ENCODE measurements at places on chromosomes 2 and 18.

GRCh38 chr18:71008257-71008656, 719.4 kb downstream of the SOCS6 start:
- DNase-seq = no peak

- no peak for DNase-seq
These were observed 69.3 kb downstream of the KCNG2 start for GRCh38 chr18:79866889-79867574.

DNA sequence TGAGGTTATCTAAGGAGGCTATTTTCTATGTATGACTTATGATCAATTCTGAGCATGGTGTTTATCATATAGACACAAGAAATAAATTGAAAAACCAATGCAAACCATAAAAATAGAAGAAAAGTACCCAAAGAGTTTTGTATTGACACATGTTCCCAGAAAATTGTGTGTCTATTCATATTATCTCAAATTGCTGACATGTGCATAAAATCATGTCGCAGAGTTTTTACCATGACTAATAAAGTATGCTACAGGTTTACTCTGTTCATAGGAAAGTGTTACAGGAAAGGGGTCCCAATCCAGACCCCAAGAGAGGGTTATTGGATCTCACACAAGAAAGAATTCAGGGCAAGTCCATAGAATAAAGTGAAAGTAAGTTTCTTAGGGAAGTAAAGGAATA, 290.7 kb upstream of the NRXN1 start:
- DNase-seq = no peak

GRCh38 chr2:15642011-15642814, 50.5 kb downstream of the DDX1 start:
- DNase-seq = no peak

DNA sequence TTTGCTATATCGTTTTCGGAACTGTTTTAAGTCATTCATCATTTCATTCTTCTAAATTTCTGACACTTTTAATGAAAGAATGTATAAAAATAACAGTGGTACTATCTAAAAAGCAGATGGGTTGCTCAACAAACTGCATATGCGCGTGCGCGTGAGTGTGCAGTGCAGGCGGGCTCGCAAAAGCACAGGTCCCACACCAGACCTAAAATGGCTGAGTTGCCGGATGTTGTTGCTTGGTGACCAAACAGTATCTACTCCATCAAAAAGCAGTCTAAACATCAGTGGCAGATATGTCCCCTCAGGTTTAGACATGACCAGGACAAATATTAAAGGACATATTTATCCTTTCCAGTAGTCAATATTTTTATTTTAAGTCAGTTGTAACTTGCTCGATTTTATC, 5.1 kb downstream of the NOL4 start:
- DNase-seq = no peak

- DNase-seq = no peak
These were observed 107.1 kb upstream of the MAPRE2 start for GRCh38 chr18:34933909-34934661.

DNA sequence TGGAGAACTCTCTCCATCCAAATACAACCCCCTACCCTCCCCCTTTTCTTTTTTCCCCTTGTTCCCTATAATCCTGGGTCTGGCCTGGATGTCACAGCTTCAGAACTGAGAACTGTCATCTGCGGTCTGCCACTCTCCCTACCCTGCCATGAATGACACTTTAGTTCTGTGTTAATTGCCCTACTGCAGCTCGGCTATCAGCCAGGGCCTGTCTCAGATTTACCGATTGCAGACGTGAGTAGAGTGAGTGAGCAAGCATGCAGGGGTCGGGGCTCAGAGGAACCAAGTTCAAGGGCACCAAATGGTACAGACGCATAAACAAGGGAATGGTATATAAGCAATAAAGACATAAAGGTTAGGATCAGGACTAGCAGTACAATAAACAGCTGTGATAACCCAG, 967.8 kb downstream of the BCL11A start:
- no peak for DNase-seq

DNA sequence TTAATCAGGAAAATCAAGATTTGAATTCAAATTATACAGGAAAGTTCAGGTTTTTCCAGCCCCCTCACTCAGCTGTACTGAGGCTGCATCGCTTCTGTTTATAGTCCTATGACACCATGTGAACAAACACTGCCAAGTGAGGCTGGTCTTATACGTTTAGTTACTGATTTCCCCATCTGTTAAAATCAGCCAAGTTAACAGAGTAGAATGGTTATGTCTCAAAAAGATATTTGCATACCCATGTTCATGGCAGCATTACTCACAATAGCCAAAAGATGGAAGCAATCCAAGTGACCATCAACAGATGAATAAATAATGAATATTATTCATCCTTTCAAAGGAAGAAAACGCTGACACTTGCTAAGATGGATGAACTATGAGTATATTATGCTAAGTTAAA, 43.8 kb downstream of the REEP1 start:
- DNase-seq = no peak

GRCh38 chr2:43318791-43319190, 92.4 kb upstream of the ZFP36L2 start:
- DNase-seq = no peak

DNA sequence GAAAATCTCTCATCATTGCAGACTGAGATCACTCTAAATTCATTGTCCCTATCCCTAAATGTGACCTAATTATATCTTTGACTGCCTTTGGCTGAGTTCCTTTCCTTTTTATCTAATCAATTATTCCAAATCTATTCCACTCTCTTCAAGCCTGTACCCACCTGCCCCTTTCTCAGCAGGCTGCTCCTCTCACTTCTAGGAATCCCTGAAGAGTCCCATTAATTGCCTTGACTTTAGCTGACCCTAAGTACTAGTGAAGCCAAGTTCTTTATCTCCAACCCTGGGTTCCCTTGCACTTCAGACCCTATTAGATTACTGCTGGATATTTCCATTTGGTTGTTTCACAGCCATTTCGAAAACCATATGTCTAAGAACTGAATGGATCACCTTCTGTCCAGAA, 102.8 kb downstream of the GREB1L start:
- DNase-seq = no peak

GRCh38 chr18:73535189-73535588, 612.4 kb downstream of the FBXO15 start:
- no peak for DNase-seq

- no peak for DNase-seq
These were observed 211.7 kb upstream of the REV1 start for GRCh38 chr2:99701503-99701902.

DNA sequence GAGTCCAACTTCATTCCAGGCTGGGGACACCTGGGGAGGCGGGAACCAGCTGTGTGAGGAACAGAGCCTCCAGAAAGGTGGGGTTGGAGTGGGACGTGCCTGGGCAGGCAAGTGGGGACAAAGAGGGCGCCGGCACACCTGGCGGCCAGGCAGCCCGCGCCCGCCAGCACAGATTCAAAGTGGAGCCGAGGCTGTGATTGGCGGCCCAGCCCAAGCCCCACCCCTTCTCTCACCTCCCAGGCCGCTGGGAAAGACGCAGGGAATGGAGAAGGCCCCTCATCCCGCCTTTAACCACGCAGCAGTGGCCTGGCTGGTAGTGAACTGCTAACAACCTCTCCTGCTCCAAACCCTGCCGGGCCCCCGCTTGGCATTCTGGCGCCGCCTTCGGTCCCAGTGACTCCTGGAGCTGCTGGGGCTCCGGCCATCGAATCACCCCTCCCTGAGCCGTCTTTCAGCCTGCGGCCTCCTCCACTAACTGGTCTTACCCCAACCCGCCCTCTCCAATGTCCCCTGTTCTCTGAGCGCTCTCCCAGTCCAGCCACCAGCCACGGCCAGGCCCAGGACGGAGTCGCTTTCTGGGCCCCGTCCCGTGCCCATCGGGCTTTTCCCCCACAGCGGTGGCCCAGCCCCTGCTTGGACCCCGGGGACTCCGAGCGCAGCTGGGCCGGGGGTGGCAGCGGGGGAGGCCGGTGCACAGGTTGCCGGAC, 27.9 kb upstream of the PTMA start:
- DNase-seq = no peak

DNA sequence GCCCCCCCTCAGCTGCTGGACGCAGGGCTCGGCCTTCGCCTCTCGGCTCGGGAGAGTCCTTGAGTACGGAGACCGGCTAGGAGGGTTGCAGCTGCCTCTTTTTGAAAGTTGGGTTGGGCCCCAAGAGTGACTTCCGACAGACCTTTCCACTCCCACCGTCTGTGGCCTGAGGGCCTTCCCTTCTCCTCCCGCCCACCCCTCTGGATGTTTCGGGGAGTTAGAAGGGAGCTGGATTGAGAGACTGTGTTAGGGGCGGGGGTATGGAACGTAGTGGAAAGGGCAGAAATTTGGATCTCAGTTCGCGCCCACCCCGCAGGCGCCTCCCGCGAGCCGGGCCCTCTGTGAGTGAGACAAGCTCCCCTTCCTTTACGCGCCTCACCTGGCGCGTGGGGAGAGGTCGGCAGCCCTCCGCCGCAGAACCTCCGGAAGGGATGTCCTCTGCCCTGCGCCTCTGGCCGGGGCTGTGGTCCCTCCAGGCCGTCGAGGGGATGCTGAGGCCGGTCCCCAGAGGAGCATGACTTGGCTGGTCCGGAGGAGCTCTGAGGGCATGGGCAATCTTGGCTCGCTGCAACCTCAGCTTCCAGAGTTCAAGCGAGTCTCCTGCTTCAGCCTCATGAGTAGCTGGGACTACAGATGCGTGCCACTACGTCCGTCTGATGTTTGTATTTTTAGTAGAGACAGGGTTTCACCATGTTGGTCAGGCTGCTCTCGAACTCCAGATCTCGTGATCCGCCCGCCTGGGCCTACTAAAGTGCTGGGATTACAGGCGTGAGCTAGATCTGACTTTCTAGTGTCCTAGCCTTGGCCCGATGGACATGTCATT, 15.9 kb downstream of the C2orf74 start:
- no peak for DNase-seq

DNA sequence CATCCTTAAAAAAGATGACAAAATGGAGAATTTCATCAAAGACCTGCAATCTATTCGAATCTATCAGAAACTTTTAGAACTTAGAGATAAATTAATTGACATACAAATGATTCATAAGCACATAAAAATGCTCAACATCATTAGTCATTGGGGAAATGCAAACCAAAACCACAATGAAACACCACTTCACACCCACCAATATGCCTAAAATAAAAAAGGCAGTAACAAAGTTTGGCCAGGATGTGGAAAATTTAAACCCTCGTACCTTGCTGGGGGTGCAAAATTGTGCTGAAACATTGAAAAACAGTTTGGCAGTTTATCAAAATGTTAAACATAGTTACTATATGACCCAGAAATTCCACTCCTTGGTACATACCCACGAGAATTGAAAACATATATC, 11.5 kb upstream of the EIF2AK3 start:
- no peak for DNase-seq

Data from pons (tissue), 1 donor.